ENCODE measurements at places on chromosomes 2 and 18. TPM values are rescaled to one million over a fixed set of nuclear protein-coding genes. Genes with fewer than 3 reads are reported as not detected.

- no peak overlapping the region for H3K4me3 ChIP-seq
- no peaks in the 10 kb centered on the region for H3K27me3 ChIP-seq
- H3K36me3 ChIP-seq: peaks cover 7% of the 10 kb centered on the region
- H3K27ac ChIP-seq: no peak overlapping the region
Measured at GRCh38 chr2:202933139-202933510, 21.1 kb downstream of the CARF start.

DNA sequence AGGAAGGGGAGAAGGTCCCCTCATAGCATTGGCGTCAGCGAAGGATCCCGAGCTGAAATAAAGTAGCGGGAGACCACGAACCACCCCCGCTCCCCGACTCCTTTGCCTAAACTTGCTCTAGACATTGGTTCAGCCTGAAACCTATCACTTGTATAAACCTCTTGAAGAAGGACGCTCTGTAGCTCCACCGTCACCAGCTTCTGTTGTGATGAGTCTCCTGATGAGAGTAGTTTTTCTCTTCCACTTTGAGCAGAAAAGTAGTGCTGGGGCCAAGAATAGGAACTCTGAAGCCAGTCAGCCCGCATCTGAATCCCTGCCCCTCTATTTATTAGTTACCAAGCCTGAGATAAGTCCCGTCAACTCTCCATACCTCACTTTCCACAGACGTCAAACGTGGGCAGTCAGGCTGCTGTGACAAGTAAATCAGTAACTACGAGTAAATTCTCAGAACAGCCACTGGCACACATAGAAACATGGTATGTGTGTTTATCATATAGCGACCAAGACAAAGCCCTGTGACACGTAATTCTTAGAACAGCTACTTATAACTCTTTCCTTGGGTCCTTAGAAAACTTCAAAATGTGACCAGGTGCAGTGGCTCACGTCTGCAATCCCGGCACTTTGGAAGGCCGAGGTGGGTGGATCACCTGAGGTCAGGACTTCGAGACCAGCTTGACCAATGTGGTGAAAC, 61.7 kb downstream of the CD226 start:
- no peak for DNase-seq
- no peak overlapping the region for H3K27ac ChIP-seq
- H3K36me3 ChIP-seq: peaks cover under 1% of the 10 kb centered on the region

DNA sequence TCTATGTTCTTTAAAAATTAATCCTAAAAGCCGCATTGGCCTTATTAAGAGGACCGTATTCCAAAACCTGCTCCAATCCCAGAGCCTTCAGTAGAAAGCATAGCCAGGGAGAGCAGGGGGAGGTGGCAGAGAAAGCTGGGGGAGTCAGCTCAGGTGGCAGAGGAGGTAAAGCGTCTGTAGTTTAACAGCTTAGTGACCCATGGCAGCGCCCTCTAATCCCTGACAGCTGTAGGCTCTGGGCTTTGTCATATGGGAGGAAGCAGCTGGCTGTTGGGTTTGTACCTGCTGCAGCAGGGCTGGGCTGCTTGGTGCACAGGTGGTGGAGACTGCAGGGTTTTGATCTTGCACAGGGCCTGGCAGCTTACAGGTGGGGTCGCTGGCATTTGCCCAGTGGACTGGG, 50.6 kb downstream of the THNSL2 start:
- no peak overlapping the region for H3K27ac ChIP-seq
- H3K4me1 ChIP-seq: no peaks in the 10 kb centered on the region
- H3K4me3 ChIP-seq: no peak overlapping the region
- H3K27me3 ChIP-seq: no peaks in the 10 kb centered on the region
- DNase-seq: no peak
- no peaks in the 10 kb centered on the region for H3K36me3 ChIP-seq

SP110 gene
- 5.3 TPM for total RNA-seq

HOXD13 gene
- not detected for total RNA-seq

GRCh38 chr2:153047220-153047619, 328.8 kb downstream of the ARL6IP6 start:
- no peak overlapping the region for H3K27ac ChIP-seq
- no peaks in the 10 kb centered on the region for H3K27me3 ChIP-seq
- no peak overlapping the region for H3K4me3 ChIP-seq

DNA sequence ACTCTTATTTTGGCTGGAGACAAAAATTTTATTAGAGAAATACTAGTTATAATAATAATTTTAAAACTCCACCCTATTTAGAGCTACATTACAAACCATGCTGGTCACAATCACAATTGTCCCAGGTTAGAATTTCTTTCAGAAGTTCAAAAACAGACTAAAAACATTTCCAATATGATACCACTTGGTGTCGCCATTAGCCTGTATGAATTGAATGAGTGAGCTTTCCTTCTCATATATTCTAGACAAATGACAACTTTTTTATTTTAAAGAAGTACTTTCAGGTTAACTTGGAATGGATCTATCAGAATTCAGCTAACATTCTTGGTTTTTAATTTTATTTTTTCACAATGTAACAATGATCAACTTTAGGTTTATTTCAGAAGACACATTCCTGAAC, 48.0 kb downstream of the SERPINB8 start:
- H3K4me3 ChIP-seq: no peak overlapping the region
- no peaks in the 10 kb centered on the region for H3K36me3 ChIP-seq
- no peak for DNase-seq
- no peaks in the 10 kb centered on the region for H3K27me3 ChIP-seq

GRCh38 chr18:28637897-28638296, 461.0 kb upstream of the CDH2 start:
- DNase-seq: no peak
- H3K4me3 ChIP-seq: no peak overlapping the region
- no peaks in the 10 kb centered on the region for H3K4me1 ChIP-seq
- H3K27me3 ChIP-seq: no peaks in the 10 kb centered on the region
- no peak overlapping the region for H3K27ac ChIP-seq

CBLN2 gene
- total RNA-seq: 0.58 TPM

MYO7B gene
- 0.28 TPM for total RNA-seq

GRCh38 chr2:109532728-109533076, 81.1 kb downstream of the SEPTIN10 start:
- H3K27ac ChIP-seq: no peak overlapping the region
- peaks cover 8% of the 10 kb centered on the region for H3K4me1 ChIP-seq
- peaks cover 10% of the 10 kb centered on the region for H3K36me3 ChIP-seq
- no peak overlapping the region for H3K4me3 ChIP-seq
- no peak for DNase-seq
- no peaks in the 10 kb centered on the region for H3K27me3 ChIP-seq

GRCh38 chr2:39642051-39642718, 23.5 kb upstream of the TMEM178A start:
- H3K27ac ChIP-seq: peak overlapping the region; percentile 7
- no peaks in the 10 kb centered on the region for H3K36me3 ChIP-seq
- H3K4me3 ChIP-seq: peak overlapping the region; percentile 28
- peaks cover 24% of the 10 kb centered on the region for H3K4me1 ChIP-seq
- DNase-seq: peak; percentile 19
- no peaks in the 10 kb centered on the region for H3K27me3 ChIP-seq

DNA sequence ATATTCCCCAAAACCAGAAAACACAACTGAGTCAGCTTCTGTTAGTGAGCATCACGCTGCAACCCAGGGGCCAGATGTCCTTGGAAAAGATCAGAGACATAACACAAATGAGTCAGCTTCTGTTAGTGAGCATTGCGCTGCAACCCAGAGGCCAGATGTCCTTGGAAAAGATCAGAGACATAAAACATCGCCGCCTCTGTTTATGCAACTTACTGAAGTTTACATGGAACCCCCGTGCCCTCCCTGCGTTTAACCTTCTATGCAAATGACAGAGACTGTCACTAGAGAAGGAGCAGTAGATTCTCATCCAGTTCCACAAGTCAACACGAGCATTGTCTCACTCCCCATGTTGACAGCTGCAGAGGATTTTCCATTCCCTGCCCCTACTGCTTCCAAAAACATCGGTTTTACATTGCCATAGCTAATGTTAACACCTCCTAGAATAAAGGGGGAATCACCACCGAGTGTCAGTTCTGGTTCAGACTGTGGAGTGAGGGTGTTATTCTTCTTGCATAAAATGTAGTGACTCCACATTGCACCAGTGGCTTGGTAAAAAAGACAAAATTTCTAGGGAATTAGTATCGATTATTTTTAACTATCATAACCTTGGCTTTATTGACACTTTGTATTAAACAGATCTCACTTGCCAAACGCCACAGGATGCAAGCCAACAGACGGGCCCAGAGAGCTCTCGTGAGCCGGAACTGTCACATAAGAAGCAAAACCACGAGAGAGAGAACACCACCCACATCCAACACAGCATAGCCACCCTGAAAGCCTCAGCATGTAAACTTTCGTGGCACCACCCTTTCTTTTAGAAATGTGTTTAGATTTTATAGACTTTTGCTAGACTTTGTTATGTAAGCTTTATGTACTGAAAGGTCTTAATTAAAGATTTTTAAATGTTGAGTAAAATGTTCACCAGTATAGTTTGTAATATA, 87.7 kb downstream of the SH3YL1 start:
- H3K27ac ChIP-seq: no peak overlapping the region
- no peaks in the 10 kb centered on the region for H3K27me3 ChIP-seq
- H3K4me3 ChIP-seq: no peak overlapping the region
- DNase-seq: no peak
- no peaks in the 10 kb centered on the region for H3K36me3 ChIP-seq

CSRNP3 gene
- total RNA-seq: 28.4 TPM

- peaks cover 3% of the 10 kb centered on the region for H3K4me1 ChIP-seq
- no peak overlapping the region for H3K27ac ChIP-seq
- peaks cover 5% of the 10 kb centered on the region for H3K36me3 ChIP-seq
- no peak overlapping the region for H3K4me3 ChIP-seq
- no peak for DNase-seq
Measured at GRCh38 chr2:182426082-182426917, 536 bp downstream of the PDE1A start.

SULT1C4 gene
- total RNA-seq: 8.0 TPM

- no peaks in the 10 kb centered on the region for H3K27me3 ChIP-seq
- no peak overlapping the region for H3K4me3 ChIP-seq
- H3K4me1 ChIP-seq: peaks cover 37% of the 10 kb centered on the region
- H3K36me3 ChIP-seq: peaks cover 14% of the 10 kb centered on the region
- DNase-seq: no peak
- peak overlapping the region; percentile 54 for H3K27ac ChIP-seq
Measured at GRCh38 chr2:216658757-216659156, 25.5 kb downstream of the IGFBP2 start.

DOK6 gene
- 4.0 TPM for total RNA-seq

DNA sequence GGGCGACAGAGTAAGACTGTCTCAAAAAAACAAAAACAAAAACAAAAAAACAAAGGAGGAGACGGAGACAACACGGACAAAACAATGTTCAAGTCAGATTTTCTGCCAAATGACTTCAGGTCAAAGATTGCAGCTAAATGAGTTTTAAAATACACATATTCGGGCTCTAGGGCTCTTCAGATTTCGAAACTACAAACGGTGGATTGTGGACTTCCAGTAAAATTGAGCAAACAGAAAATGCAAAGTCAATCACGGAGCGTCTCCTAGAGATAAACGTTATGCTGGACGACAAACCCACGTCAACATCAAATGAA, 558 bp downstream of the MRPS5 start:
- H3K27ac ChIP-seq: peak overlapping the region; percentile 97
- peaks cover 34% of the 10 kb centered on the region for H3K4me1 ChIP-seq
- peak overlapping the region; percentile 98 for H3K4me3 ChIP-seq
- H3K36me3 ChIP-seq: peaks cover 13% of the 10 kb centered on the region

- H3K36me3 ChIP-seq: no peaks in the 10 kb centered on the region
- no peak overlapping the region for H3K4me3 ChIP-seq
- no peak for DNase-seq
- H3K27me3 ChIP-seq: no peaks in the 10 kb centered on the region
Measured at GRCh38 chr18:63107931-63108330, 211.6 kb downstream of the BCL2 start.

DNA sequence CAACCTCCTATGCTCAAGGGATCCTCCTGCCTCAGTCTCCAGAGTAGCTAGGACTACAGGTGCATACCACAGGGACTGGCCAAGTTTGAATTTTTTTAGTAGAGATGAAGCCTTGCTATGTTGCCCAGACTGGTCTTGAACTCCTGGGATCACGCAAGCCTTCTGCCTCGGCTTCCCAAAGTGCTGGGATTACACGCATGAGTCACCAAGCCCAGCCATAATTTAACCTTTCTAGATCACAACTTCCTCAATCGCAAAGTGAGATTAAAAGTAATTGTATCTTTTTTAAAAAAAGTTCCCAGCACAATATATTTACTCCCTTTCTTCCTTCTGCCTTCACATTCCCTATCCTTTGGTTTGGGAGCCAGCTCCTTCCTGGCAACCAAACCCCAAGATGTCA, 5.8 kb upstream of the PPP1CB start:
- no peak overlapping the region for H3K27ac ChIP-seq
- no peak for DNase-seq
- peaks cover 13% of the 10 kb centered on the region for H3K4me1 ChIP-seq

GRCh38 chr18:12028674-12029073, 47.4 kb downstream of the IMPA2 start:
- no peak overlapping the region for H3K27ac ChIP-seq
- peaks cover 6% of the 10 kb centered on the region for H3K36me3 ChIP-seq
- DNase-seq: no peak

VSNL1 gene
- 1.7 TPM for total RNA-seq

CROCC2 gene
- total RNA-seq: not detected

CMPK2 gene
- 2.2 TPM for total RNA-seq

STARD6 gene
- not detected for total RNA-seq

RPIA gene
- 30.8 TPM for total RNA-seq

DNA sequence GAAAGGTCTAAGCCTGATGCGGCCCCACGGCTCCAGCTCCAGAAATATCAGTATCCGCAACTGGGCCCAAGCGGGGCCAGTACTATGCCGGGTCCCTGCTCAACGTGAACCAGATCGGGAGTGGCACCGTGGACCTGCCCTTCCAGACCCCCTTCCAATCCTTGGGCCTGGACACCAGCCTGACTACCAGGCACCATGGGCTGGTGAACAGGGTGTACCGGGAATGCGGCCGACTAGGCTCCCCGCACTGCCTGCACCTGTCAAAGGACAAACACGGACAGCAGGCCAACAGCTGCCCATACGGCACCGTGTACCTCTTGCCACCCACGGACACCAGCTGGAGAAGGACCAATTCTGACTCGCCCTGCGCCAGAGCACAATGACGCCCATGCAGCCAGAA, 1196.9 kb upstream of the CHAC2 start:
- no peak overlapping the region for H3K27ac ChIP-seq
- no peak for DNase-seq
- no peak overlapping the region for H3K4me3 ChIP-seq
- peaks cover 9% of the 10 kb centered on the region for H3K36me3 ChIP-seq
- no peaks in the 10 kb centered on the region for H3K27me3 ChIP-seq
- H3K4me1 ChIP-seq: no peaks in the 10 kb centered on the region

All from neural crest cell (in vitro differentiated cells).